Activated gamma-delta T cell treated with Interleukin-2 at 50 U/mL for 16 hours (primary cell): ENCODE measurements at places on chromosomes 5 and 9.
A peak's percentile ranks its signal among the peaks of the same experiment; 100 is the strongest.

GRCh38 chr5:23316060-23316591 lies 191.3 kb upstream of the PRDM9 start:
- no peak for DNase-seq

DNA sequence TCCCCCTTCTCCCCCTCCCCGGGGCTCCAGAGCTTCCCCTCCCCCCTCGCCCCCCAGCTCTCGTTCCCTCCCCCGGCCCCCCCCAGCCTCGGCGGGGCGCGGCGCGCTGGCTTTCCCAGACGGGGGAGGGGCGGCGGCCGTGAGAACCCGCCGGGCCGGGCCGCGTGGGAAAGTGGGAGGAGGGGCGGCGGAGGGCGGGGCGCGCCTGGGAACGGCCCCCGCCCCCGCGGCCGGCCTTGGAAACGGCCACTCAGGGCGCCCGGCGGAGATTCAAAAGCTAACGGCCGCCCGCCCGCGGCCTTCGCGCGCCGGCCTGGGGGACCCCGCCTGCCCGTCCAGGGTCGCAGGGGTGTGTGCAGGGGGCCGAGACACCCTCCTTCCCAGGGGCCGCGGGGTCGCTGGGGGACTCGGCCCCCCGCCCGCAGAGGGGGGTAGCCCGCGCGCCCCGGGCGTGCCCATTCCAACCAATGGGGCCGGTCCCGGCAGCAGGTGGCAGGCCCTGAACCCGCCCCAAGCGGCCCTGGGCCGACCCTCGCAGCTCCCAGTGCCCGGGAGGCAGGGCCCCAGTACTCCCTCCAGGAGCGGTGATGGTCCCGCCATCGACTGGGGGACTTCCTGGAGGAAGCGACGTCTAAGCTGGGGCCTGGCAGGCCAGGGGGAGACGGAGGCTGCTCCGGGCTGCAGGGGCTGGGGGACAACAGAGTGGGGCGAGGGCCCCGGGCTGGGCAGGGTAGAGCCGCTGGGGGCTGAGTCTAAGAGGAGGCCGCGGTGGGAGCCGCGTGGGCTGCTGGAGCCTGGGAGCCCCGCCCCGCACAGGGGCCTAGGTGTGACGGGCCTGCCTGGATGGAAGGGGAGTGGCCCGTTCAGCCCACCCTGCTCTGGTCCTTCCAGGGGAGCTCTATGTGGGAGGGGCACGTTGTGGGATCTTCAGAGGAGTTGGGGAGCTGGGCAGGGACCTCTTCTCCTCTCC lies 14.2 kb upstream of the NRARP start:
- no peak for DNase-seq

DNA sequence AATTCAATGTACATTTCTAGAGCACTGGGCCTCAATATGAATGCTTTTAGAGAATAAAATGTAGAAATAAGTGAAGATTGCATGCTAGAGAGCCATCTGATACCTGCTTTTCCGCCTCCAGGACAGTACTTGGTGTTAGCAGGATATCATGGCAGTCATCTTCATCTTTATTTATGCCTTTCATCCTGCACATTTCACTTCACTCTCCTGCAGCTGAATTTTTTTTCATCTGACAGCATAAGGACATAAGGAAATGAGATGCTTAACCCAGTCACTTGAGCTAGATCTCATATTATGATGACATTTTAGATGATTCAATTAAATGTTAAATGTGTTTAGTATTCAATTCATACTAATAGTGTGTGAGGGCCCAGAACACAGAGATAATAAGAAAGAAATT lies 162.6 kb downstream of the PARP8 start:
- no peak for DNase-seq

DNA sequence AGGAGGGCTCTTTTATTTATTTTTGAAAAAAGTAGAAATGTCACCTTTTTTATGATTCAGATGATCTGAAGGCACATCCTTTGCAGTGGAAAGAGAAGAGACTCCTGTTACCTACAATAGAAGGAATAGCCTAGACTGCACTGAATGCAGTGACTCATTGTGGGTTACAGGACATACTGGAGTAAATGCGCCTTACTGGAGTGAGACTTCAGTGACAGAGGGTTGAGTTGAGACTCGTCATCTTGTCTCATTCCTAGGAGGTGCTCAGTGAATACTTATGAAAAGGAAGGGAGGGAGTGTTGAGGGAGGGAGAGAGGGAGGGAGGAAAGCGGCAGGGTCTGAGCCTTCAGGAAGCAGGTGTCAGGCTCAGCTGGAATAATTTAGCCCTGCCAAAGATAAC lies 25.2 kb downstream of the ANKRA2 start:
- no peak for DNase-seq

GRCh38 chr9:133238272-133238850 lies 29.3 kb upstream of the OBP2B start:
- DNase-seq = peak; percentile 25

GRCh38 chr5:51472472-51472871 lies 89.2 kb downstream of the ISL1 start:
- no peak for DNase-seq

DNA sequence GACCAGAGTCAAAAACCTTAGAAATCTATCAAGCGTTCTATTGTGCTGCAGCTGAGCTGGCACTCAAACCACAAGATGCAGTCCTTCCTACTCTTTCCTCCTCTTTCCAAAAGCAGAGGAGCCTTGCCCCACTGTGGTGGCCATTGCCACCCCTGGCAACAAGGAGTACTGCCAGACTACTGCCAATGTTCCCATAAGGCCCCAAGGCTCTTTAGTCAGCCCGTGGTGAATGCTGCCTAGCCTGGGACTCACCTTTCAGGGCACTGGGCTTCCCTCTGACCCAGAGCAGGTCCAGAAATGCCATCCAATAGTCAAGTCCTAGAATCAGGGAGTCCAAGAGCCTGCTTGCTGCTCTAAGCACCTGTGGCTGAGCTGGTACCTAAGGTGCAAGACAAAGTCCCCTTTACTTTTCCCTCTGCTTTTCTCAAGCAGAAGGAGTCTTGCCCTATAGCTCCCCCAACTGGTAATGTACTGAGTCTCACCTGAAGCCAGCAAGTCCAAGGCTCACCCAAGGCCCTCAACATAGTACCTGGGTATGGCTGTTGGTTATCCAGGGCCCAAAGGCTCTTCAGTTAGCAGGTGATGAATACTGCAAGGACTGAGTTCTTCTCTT lies 219.4 kb downstream of the ATPSCKMT start:
- DNase-seq = no peak

DNA sequence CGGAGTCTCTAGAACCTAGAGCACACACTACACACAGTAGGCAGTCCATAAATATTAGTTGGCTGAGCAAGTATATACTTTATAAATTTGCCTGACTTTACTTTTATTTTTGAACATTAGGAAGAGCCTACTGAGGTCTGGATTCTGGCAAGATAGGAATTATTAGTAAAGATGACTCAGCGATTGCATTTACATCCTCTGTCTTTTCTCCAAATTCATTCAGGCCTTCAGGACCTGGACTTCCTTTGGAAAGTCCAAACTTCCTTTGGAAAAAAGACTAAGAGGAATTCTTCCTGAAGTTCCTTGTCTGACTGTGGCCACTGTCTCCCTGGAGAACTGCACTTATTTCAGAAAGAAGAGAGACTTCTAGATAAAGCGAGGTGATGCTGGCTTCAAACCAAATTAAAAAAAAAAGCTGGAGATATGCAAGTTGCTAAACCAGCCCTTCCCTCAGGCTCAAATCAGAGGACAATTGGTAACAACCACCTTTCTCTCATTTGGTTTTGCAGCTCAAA lies 251.3 kb downstream of the GAS1 start:
- no peak for DNase-seq

- DNase-seq = no peak
Measured at GRCh38 chr5:54212331-54212730, 98.0 kb downstream of the ARL15 start.

DNA sequence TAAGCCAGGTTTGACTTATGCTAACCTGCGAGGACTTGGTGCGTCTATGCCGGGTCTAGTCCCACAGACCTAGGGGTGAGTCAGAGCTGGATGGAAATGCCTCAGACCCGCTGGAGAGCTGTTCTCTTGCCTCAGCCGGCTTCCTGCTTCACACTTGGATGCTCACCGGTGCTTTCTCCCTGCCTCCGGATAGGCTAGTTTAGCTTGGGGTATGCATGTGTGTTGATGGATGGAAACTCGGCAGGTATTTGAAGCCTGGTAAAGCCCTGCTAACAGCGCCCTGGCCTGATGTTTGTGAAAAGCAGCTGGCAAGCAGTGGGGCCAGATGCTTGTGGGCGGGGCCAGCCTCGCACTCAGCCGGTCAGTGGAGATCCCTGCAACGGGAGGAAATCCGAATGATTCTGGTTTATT lies 29.3 kb downstream of the PRRC2B start:
- DNase-seq = no peak

DNA sequence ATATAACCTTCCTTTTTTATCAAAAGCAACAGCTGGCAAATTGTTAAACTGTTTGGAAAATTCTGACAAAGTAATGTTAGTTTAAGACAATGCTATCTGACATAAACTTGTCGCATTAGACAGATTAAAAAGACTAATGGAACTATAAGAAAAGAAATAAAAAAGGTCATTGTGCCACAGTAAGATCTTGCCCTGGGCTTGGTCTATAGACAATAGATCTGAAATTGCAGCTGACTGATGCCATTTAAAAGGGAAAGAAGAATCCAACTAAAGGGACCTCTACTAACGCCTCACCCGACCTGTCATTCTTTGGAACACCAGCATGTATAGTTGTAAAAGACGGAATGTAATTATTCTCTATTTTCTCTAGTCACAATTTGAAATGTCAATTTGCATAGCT lies 644.4 kb upstream of the GRAMD2B start:
- no peak for DNase-seq

DNA sequence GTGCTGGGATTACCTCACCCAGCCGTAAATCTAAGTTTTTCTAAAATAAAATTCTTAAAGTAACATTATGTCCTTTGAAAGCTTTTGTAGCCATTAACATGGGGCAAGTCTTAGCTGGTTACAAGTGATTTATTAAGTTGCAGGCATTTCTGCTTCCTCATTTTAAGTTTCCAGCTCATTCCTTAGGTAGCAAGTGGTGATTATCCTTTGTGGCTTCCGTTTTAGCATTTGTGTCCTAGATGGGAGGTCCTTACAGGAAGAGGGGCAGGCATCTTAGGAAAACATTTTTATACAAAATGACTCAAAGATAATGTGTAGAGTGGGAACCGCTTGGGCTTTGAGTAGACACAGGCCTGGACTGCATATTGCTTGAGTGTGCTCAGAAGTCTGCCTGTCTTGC lies 35.0 kb upstream of the ROPN1L start:
- DNase-seq = no peak

GRCh38 chr5:65926276-65926783 lies at the start of gene ERBIN:
Gene ERBIN (plus strand): TSS chr5:65926575. CDS start chr5:65992719, 66,144 bp downstream.
- DNase-seq = peak; percentile 55

DNA sequence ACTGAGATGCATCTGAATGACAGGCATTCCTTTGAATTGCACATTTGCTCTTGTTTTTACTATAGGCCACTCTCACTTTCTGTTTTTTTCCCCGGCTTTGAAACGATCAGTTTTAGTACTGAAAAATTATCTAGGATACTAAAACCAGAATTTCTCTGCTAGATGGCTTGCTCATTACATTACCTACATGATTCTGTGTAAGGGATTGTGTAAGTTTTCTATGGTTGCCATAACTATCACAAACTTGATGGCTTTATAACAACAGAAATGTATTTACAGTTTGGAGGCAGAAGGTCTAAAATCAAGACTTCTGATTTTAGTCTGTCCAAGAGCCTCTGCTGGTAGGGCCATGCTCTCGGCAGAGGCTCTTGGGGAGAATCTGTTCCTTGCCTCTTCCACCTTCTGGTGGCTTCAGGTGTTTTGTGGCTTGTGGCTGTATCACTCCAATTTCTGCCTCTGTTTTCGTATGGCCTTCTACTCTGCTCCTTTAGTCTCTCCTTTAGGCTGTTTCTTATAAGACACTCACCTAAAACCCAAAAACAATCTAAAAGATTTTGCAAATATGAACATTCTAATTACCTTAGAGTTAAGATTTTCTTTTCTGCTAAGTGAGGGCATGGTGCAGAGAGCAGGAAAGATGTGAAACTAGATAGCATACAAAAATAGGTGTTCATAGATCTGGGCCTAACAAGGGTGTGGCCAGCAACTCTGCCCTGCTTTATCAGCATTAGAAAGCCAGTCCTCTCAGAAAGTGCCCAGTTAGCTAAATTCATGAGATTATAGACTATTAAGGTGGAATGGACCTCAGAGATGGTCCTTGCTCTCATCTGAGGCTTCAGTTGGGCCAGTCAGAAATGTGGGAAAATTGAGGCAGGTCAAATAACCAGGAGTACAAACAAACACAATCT lies 93.3 kb upstream of the CDKN2B start:
- DNase-seq = no peak

DNA sequence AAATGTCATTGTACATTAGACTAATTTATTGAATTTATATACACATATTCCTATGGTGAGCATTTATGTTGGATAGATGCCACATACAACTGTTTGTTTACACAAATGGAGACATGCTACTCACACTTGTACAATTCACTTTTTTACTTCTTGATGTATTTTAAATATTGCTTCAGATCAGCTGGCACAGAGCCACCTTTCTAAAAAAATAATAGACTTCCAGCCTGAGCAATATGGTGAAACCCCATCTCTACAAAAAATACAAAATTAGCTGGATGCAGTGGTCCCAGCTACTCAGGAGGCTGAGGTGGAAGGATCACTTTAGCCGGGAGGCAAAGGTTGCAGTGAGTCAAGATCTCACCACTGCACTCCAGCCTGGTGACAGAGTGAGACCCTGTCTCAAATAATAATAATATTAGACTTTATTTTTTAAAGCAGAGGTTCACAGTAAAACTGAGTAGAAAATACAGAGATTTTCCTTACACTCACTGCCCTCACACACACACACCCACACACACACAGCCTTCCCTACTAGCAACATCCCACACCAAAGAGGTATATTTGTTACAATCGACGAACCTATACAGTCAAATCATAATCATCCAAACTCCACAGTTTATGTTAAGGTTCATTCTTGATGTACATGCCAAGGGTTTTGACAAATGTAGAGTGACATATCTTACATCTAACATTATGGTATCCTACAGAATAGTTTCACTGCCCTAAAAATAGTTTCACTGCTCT lies 16.5 kb upstream of the ADRB2 start:
- DNase-seq = no peak

GRCh38 chr5:99702565-99702964 lies 773.8 kb upstream of the CHD1 start:
- DNase-seq = no peak

- no peak for DNase-seq
Measured at GRCh38 chr9:128391956-128392301, 20.8 kb downstream of the URM1 start.

- DNase-seq = no peak
Measured at GRCh38 chr5:108905805-108906204, 158.1 kb downstream of the FER start.

DNA sequence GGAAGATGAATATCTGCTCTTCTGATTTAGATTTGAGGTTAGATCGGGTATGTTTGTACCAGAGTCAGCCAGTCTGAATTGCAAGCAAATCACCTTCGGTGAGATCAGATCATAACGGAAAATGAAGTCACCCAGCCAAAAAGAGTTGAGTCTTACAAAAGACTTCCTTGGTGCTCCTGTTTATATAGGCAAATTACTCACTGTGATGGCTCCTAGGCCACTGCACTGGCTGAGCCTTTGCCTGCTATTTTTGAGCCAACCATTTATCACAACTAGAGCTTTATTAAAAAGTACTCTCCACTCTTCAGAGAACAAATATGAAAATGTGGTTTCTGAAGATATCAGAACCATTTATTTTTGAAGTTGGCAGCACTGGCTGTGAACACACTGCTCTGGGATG lies 277.7 kb upstream of the PCSK5 start:
- no peak for DNase-seq

- DNase-seq = no peak
Measured at GRCh38 chr5:138033907-138034306, 1.0 kb upstream of the FAM13B start.

GRCh38 chr5:179906795-179907555 lies 722 bp downstream of the TBC1D9B start:
- no peak for DNase-seq
